ENCODE measurements at places on chromosomes 2 and 18.

- DNase-seq, result no peak
Measured at GRCh38 chr2:133812826-133813617, 244.8 kb upstream of the NCKAP5 start.

DNA sequence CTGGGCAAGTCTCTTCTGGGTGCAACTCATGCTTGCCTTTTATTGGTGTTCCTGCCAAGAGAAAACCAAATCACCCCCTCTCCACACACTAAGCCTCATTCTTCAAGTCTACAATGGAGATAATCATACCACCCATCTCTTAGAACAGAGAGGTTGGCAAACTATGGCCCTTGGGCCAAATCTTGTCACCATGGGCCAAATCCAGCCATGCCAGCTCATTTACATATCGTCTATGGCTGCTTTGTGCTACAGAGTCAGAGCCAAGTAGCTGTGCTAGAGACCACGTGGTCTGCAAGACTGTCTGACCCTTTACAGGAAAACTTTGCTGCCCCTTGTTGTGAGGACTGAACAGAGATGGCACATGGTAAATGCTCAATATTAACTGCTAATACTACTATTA, 270.3 kb upstream of the PARD3B start:
- DNase-seq, result no peak

GRCh38 chr2:222982010-222982908, 69.7 kb upstream of the KCNE4 start:
- DNase-seq, result peak; percentile 44

DNA sequence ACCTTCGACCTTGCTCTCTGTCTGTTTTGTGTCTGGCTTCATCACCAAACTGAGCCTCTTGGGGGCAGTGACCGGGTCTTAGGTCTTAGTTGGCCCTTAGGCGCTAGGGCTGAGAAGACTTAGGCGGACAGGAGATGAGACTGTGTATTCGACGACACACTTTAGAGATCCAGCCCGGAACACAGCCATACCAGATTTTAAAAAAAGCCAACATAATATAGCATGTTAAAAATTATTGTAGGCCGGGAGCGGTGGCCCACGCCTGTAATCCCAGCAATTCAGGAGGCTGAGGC, 9.5 kb upstream of the PROC start:
- no peak for DNase-seq

- DNase-seq, result no peak
Measured at GRCh38 chr2:30250421-30250820, 19.1 kb downstream of the LBH start.

DNA sequence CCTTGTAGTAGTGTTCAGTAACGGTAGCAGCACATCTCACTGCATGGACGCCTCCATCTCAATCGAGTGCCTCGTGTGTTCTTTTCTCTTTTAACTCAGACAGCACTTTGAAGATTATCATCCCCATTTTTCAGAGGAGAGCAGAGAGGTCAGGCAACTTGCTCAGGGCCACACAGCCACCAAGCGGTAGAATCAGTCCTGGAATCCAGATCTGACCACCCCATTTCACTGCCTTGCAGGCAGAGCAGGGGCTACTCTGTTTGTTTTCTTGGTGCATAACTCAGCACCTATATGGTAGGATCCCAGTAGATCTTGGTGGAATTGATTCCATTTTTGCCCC, 129.5 kb downstream of the SMAD7 start:
- no peak for DNase-seq

GRCh38 chr18:75757951-75758350, 330.4 kb upstream of the SMIM21 start:
- no peak for DNase-seq

- peak; percentile 25 for DNase-seq
Measured at GRCh38 chr18:46174342-46175041, 70.3 kb downstream of the HAUS1 start.

- DNase-seq, result no peak
Measured at GRCh38 chr2:186641132-186641806, 51.4 kb downstream of the ITGAV start.

- peak; percentile 44 for DNase-seq
Measured at GRCh38 chr18:51030537-51031258, 685 bp downstream of the SMAD4 start.

- DNase-seq, result no peak
Measured at GRCh38 chr2:168392797-168393196, 63.3 kb upstream of the CERS6 start.

- DNase-seq, result no peak
Measured at GRCh38 chr2:68971591-68972231, 2.7 kb upstream of the GKN1 start.

GRCh38 chr2:85926526-85926925, 37.7 kb upstream of the ST3GAL5 start:
- no peak for DNase-seq

DNA sequence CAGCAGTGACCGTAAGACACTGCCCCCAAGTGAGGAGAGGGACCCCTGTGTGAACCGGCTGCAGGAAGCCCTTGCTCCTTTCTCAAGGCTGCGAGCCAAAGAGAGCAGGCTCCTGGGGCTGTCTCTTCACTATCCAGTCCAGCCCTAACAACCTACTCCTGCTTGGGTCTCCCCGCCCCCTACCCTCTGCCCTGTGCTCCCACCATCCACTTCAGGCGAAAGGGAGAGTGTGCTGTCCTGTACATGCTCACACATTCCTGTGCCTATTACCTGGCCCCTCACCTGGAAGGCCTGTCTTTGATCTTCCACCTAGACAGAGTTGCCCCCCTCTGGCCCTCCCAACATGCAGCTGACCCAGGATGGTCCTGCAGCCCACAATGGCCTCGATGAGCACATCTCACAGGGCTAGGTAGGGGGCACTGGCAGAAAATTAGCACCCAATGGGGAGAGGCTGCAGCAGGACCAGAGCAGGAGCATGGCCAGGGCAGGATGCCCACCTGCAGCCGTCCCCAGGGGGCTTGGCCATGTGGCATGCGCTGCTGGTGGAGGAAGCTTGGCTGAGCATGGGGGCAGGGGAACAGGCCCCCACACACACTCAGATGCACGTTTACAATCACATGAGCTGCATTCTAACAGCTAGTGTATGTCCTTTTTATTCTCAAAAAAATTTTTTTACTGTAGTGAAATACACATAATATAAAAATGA, 93.5 kb downstream of the POLR1A start:
- no peak for DNase-seq

- no peak for DNase-seq
Measured at GRCh38 chr2:219697811-219698747, 70.6 kb downstream of the SLC4A3 start.

DNA sequence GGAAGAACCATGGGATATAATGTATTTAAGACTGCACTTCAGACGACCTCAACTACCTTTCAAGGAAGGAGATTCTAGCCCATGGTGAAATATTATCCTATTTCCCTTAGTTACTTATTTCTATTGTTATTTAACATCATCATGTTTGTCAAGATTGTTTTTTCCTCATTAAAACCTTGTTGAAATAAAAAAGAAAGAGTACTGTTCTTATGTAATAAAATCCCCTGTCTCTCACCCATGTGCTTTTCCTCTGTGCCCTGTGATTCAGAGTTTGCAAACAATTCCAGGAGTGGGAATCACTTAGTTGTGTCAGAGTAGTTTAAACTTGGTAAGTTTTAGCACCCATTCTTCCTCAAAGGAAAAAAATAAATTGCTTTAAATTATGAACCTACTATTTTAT, 43.6 kb downstream of the ERBB4 start:
- DNase-seq, result no peak

DNA sequence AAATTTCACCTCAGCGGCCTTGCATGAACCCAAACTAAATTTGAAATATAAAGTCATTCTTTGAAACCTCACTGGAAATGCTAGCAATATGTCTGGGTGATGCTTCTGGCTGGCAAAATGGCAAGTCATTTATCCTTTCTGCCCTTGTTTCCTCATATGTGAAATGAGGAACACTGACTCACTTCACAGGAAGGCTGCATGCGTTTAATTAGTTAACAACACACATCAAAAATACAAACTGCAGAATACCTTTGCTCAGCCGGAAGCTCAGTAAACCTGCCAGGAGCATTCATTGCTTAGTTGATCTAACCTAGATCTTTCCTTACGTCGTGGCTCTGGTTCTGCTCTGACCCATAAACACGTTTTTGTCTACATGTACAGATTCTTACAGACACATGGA, 214.2 kb upstream of the ACVR2A start:
- no peak for DNase-seq

DNA sequence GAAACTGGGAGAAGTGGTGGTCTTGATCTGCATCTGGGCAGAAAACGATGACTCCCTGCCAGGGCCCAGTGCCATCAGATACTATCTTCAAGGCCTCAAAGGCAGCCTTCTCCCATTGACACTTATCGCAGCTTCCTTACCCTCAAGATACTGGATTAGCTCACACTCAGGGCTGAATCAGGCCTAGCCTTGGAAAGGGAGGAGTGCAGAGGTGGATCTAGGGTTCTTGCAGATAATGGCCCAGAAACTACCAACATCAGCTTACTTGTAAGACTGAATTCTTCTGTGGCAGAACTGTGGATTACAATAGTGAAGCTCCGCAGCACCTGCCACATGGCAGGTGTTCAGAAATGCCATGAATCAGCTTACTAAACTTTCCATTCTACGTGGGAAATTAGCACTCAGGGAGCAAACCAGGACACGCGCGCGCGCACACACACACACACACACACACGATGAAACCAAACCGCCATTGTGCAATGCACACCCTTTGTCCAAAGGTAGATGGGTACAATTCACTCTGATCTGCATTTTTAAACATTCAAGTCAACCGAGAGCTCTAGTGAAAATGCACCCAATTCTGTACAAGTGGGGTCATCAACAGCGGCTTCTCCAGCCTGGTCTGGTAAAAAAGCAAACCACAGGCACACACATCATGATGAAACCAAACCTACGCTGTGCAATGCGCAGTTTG, 26.3 kb upstream of the TMEM182 start:
- no peak for DNase-seq

- no peak for DNase-seq
Measured at GRCh38 chr2:193502363-193503035, 1307.8 kb upstream of the TMEFF2 start.

DNA sequence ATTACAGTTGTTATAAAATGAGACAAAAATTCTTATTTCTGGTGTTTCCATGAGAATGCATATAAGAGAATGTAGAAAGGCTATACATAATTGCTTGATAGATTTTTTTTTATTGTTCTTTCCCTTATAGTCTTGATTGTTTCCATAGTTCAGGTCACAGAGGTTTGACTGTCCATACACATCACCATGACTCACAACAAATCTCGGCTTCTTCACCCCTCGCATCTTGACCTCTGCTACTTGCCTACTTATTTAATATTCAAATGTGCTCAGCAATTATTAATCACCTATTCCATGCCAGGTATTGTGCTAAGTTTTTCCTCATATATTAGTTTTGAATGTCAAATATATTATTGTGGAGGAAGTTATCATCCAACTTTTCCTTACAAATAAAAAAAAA, 789.6 kb downstream of the RNF144A start:
- no peak for DNase-seq

DNA sequence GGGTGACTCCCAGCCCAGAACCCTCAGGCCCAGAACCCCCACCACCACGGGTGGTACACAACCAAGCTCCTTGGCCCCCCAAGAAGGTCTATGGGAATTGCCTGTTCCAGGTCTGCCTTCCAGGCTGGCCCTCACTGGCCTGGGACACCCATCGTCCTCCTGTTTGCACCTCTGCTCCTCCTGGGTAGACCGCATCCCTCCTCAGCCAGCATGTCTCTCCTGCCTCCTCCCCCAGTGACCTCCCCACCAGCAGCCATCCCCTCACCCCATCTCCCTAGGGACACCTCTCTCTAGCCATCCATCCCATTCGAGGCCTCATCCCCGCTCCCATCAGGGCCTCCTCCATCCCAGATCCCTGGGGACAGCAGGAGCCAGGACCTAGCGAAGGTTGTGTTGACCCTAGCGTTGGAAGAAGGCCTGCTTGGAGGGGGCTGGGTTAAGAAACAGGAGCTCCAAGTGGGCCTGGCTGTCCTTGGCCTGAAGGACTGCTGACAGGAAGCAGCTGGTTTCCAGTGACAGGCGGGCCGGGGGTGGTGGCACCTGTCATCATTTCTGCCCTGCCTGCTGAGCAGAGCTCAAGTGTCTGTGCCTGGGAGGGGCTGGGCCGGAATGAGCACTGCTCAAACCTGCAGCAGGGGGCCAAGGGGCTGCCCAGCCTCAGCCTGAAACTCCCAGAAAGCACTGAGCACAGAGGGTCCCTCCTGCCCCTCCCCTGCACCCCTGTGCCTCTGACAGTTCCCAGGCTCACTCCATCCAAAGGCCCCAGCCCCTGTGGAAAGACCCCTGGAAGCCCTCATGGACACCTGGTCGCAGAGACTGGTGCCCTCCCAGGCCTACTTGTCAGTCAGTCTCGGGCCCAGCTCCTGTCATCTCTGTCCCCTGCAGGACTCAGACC, 96.0 kb upstream of the OTOS start:
- no peak for DNase-seq

- DNase-seq, result no peak
Measured at GRCh38 chr2:233513953-233514655, 52.5 kb downstream of the USP40 start.

- no peak for DNase-seq
Measured at GRCh38 chr2:215275824-215276223, 36.0 kb upstream of the ATIC start.

GRCh38 chr2:118123561-118124232, 35.4 kb downstream of the INSIG2 start:
- DNase-seq, result no peak
